ENCODE measurements at places on chromosomes 3 and 15.

GRCh38 chr15:81516461-81516860 is 142.4 kb upstream of the TMC3 start:
- no peak for DNase-seq

- DNase-seq, result no peak
These were observed 103.1 kb upstream of the LRTM1 start for GRCh38 chr3:55030938-55031337.

- no peak for DNase-seq
These were observed 321.6 kb upstream of the EPHA3 start for GRCh38 chr3:88785841-88786240.

DNA sequence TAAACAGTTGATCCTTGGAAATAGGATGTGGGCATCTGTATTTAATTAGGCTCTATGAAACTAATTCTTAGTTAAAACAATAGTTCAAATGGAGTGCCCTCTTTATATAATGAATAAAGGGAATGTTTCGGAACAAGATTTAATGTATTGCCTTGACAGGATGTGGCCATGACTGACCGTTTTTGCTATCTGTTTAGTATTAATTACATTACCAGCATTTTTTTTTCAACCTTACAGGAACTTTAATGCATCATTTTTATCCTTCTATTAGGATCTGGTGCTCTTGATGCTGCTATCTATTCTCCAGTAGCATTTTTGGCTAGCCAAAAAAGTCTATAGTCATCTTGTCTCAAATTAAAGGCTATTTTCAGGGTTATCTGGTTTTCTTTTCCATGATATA is 340.9 kb downstream of the GRM7 start:
- no peak for DNase-seq

DNA sequence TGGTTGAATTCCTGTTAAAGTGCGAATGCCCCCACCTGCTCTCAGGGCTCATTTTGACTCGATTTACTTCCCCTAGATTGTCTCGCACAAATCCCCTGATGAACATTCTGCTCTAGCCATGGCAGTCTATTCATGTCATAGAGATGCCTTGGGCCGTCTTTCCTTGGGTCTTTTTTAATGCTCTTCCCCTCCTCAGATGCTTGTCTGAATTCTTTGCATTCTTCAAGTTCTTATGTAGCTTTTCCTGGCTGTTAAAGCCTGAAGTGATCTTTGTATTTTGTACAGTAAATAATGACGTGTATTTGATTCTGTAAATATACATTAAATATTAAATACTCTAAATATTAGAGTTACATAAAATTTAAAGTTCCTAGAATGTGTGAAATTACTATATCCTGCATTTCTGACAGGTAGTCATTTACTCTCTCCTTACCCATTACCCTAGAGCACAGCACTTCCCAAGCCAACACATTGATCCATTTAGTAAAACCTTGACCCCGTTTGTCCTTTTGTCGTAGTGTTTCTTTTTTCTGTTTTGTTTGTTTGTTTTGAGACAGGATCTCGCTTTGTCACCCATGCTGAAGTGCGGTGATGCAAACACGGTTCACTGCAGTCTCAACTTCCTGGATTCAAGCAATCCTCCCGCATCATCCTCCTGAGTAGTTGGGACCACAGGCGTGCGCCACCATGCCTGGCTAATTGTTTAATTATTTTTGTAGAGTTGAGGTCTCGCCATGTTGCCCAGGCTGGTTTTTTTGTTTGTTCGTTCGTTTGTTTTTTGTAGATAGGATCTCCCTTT is 47.9 kb downstream of the YEATS2 start:
- no peak for DNase-seq

DNA sequence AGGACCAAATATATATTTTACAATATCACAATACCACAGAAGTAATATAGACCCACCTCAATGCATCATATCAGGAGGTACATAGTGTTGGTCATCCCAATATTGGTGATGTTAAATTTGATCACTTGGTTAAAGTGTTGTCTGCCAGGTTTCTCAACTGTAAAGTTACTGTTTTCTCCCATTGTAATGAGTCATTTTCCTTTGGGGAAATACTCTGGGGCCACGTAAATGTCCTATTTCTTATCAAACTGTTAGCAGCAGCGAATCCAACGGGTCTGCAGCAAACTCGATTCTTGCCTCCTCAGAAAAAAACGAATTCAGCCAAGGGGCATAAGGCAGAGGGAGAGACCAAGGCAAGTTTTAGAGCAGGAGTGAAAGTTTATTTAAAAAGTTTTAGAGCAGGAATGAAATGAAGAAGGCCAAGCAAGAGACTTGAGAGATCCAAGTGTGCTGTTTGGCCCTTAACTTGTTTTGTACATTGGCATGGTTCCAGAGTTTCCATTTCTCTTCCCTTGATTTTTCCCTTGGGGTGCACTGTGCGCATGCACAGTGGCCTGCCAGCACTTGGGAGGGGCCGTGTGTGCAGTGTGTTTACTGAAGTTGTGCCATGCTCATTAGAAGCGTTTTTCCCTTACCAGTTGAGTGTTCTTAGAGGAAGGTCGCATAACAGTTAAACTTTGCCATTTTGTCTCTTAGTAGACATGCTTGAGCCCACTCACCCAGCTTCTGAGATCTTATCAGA is 512.5 kb downstream of the AGBL1 start:
- no peak for DNase-seq

- DNase-seq, result peak; percentile 92
These were observed 7.1 kb downstream of the CELF6 start for GRCh38 chr15:72312605-72313447.

- DNase-seq, result no peak
These were observed 147.9 kb downstream of the SST start for GRCh38 chr3:187522293-187522692.

GRCh38 chr15:90482124-90483011 is 47.4 kb upstream of the CRTC3 start:
- DNase-seq, result peak; percentile 46

DNA sequence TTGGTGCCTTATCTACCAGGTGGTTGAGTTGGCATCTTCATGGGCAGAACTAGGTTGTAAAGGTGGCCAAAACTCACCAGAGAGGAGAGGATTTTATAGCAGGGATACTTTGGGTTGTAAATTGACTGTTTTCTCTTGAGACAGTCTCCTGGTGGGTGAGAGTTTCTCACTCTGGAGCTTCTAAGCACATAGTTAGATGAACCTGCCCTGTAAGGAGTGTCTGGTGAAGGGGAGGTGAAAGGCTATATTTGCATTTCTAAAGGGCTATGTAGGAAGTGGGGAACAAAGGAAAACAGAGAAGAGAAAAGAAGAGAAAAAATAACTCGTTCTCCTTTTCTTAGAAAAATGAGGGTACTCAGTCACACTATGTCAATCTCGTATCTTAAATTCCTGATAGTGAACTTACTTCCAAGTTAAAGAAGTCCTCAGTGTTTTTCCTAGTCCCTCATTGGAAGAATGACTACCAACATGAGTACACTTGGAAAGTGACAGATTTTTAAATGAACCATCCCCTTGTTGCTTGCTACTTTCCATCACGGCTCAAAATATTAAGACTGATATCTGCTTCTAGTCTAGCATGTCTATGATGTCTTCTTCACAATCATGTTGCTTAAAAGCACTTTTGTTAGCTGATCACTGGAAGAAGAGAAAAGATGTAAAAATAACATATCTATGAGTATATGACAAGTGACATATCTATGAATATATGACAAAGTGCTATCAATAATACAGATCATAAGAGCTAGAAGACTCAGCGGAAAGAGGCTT is 113.8 kb upstream of the P2RY1 start:
- DNase-seq, result no peak
